ENCODE measurements at places on chromosomes 7 and 10. TPM values are rescaled to one million over a fixed set of nuclear protein-coding genes. Genes with fewer than 3 reads are reported as not detected.

VAX1 gene
- total RNA-seq = not detected

GNG11 gene
- total RNA-seq = not detected

ERV3-1 gene
- total RNA-seq = 8.7 TPM

WNT16 gene
- not detected for total RNA-seq

HMX2 gene
- total RNA-seq = 0.43 TPM

KIAA1217 gene
- 1.1 TPM for total RNA-seq

FKBP6 gene
- total RNA-seq = not detected

MYH16 gene
- not detected for total RNA-seq

EPO gene
- total RNA-seq = not detected

OPN1SW gene
- total RNA-seq = not detected

ADAM8 gene
- total RNA-seq = 165 TPM

C7orf57 gene
- total RNA-seq = 0.71 TPM

AFAP1L2 gene
- total RNA-seq = 1.1 TPM

NODAL gene
- total RNA-seq = not detected

ZNF117 gene
- total RNA-seq = 4.2 TPM

MMS19 gene
- 84.7 TPM for total RNA-seq

MSMB gene
- total RNA-seq = not detected

ZDHHC6 gene
- 40.1 TPM for total RNA-seq

PTPN20 gene
- 1.5 TPM for total RNA-seq

UCMA gene
- not detected for total RNA-seq

INMT gene
- not detected for total RNA-seq

SPDYE2 gene
- not detected for total RNA-seq

STEAP1 gene
- 0.41 TPM for total RNA-seq

ETV1 gene
- 0.31 TPM for total RNA-seq

MAGI2 gene
- total RNA-seq = 0.17 TPM

GRID1 gene
- not detected for total RNA-seq

CYP3A4 gene
- total RNA-seq = not detected

ZNF735 gene
- not detected for total RNA-seq

MYO1G gene
- 429 TPM for total RNA-seq

ATRNL1 gene
- total RNA-seq = 0.17 TPM

IDI2 gene
- total RNA-seq = not detected
